ENCODE measurements at places on chromosomes 4 and X. TPM values are rescaled to one million over a fixed set of nuclear protein-coding genes. Genes with fewer than 3 reads are reported as not detected.
A peak's percentile ranks its signal among the peaks of the same experiment; 100 is the strongest.

The INTU gene
- 18.5 TPM for total RNA-seq

The SLC7A11 gene
- 18.7 TPM for total RNA-seq

The SMS gene
- 354 TPM for total RNA-seq

The CLGN gene
- total RNA-seq, result 16.1 TPM

GRCh38 chr4:70778888-70779422 lies 57.2 kb downstream of the RUFY3 start:
- H3K27me3 ChIP-seq, result no peaks in the 10 kb centered on the region
- no peak overlapping the region for H3K27ac ChIP-seq
- no peaks in the 10 kb centered on the region for H3K4me1 ChIP-seq
- H3K4me3 ChIP-seq, result no peak overlapping the region
- no peaks in the 10 kb centered on the region for H3K36me3 ChIP-seq

DNA sequence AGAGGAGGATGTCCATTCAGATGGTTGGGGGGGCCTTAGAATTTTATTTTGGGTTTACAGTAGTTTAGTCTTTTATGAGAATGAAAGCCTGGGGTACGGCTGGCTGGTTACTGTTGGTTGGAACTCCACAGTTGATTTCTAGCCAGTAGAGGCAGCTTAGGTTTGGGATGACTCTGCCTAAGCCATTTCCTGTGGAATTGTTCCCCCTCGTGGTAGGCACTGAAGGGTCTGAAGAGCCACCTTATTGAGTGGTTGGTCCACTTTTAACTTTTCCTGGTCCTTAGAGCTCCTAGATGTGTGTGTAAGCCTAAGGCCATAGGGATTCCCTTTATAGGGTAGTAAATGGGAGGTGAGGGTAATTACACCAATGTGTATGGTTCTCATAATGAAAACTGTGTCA lies 19.7 kb downstream of the SPIN3 start:
- no peaks in the 10 kb centered on the region for H3K27me3 ChIP-seq
- DNase-seq, result no peak
- H3K4me3 ChIP-seq, result no peak overlapping the region
- no peak overlapping the region for H3K27ac ChIP-seq
- no peaks in the 10 kb centered on the region for H3K4me1 ChIP-seq

DNA sequence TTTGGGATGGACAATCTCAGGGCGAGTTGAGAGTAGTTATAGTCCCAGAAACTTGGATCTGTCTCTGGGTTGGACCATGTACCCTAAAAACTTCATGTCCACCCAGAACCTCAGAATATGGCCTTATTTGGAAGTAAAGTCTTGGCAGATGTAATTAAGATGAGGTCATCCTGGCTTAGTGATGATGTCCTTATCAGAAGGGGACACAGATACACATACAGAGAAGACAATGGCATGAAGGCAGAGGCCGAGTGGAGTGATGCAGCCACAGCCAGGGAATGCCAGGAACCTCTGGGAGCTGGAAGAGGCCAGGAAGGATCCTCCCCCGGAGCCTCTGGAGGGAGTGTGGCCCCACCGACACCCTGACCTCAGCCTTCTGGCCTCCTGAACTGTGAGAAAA lies 61.2 kb upstream of the STX18 start:
- DNase-seq, result no peak
- no peaks in the 10 kb centered on the region for H3K27me3 ChIP-seq
- H3K4me1 ChIP-seq, result peaks cover 32% of the 10 kb centered on the region
- H3K36me3 ChIP-seq, result no peaks in the 10 kb centered on the region
- no peak overlapping the region for H3K27ac ChIP-seq

DNA sequence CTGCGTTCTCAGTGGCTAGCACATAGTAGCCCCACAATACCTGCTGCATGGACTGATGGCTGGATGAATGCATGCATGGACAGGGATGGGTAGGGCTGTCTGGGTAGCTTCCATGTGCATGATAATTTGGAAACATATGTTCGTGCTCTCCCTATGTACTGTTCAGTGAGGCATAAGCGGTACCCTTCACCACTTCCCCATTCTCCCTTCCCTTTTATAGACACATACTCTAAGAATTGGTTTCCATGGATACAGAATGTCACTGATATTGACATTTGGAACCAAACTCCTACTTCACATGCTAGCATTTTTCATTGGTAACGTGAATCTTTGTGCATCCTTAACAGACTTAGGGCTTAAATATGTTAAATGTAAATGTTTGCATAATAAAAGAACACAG lies 20.4 kb downstream of the USP46 start:
- no peak overlapping the region for H3K4me3 ChIP-seq
- H3K27me3 ChIP-seq, result no peaks in the 10 kb centered on the region
- DNase-seq, result no peak
- H3K36me3 ChIP-seq, result peaks cover 9% of the 10 kb centered on the region
- H3K4me1 ChIP-seq, result peaks cover 31% of the 10 kb centered on the region

DNA sequence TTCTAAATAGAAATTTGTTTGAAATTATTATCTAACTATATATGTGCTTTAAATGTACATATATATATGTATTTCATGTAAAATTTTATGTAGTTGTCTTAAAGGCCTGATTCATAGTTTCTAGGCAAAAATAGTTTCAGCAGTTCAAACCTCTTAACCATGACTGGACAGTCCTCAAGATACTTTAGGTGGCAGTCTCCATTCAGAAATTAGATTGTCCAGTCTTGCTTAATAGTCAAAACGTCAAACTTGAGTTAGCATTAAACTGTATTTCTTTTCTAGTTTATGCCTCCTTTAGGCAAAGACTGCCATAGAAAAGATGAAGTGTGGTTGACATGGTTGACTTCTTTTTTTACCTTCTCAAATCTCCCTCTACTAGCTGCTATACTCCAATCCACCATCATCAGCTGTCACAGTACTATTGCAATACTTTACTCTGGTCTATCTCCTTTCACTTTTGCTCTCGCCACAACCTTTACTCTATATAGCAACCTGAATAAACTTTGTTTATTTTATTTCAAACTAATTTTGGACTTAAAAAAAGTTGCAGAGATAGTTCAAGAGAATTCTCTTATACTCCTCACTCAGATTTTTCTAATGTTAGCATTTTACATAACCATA lies 395.6 kb upstream of the DIPK2B start:
- no peaks in the 10 kb centered on the region for H3K36me3 ChIP-seq
- no peaks in the 10 kb centered on the region for H3K27me3 ChIP-seq
- peaks cover 5% of the 10 kb centered on the region for H3K4me1 ChIP-seq
- H3K4me3 ChIP-seq, result no peak overlapping the region

GRCh38 chr4:2824836-2825381 lies 18.7 kb upstream of the ADD1 start:
- no peaks in the 10 kb centered on the region for H3K27me3 ChIP-seq
- no peak overlapping the region for H3K4me3 ChIP-seq
- peaks cover 3% of the 10 kb centered on the region for H3K4me1 ChIP-seq

DNA sequence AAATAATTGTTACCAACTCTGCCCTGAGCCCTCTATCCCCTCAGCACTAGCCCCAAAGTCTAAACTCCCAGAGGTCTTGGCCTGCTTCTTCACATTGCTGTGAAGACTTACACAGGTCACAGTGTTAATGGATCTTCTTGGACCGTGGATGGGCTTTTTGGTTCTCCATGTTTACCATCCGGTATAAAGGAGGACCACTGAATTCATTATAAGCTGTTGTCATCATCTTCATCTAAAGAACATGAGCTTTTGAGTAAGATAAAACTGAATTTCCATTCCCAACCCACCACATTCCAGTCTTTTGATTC lies 8.5 kb downstream of the NUDT11 start:
- H3K4me1 ChIP-seq, result peaks cover 20% of the 10 kb centered on the region
- H3K4me3 ChIP-seq, result no peak overlapping the region
- H3K36me3 ChIP-seq, result peaks cover 2% of the 10 kb centered on the region
- no peaks in the 10 kb centered on the region for H3K27me3 ChIP-seq

- peaks cover 43% of the 10 kb centered on the region for H3K4me1 ChIP-seq
- DNase-seq, result no peak
- no peaks in the 10 kb centered on the region for H3K36me3 ChIP-seq
- no peak overlapping the region for H3K27ac ChIP-seq
- no peak overlapping the region for H3K4me3 ChIP-seq
These were observed 47.5 kb downstream of the DCTD start for GRCh38 chr4:182869697-182870096.

GRCh38 chrX:2582667-2583066 lies 81.9 kb upstream of the DHRSX start:
- H3K4me1 ChIP-seq, result peaks cover 5% of the 10 kb centered on the region
- DNase-seq, result no peak
- H3K4me3 ChIP-seq, result peak overlapping the region; percentile 29
- H3K36me3 ChIP-seq, result no peaks in the 10 kb centered on the region
- H3K27me3 ChIP-seq, result peaks cover 66% of the 10 kb centered on the region

GRCh38 chr4:132076829-132077228 lies 1072.3 kb upstream of the PCDH10 start:
- H3K27ac ChIP-seq, result no peak overlapping the region
- H3K27me3 ChIP-seq, result no peaks in the 10 kb centered on the region
- H3K4me1 ChIP-seq, result no peaks in the 10 kb centered on the region
- H3K4me3 ChIP-seq, result no peak overlapping the region

- no peaks in the 10 kb centered on the region for H3K27me3 ChIP-seq
- H3K27ac ChIP-seq, result no peak overlapping the region
- H3K4me1 ChIP-seq, result no peaks in the 10 kb centered on the region
- no peaks in the 10 kb centered on the region for H3K36me3 ChIP-seq
- DNase-seq, result no peak
These were observed 771.3 kb downstream of the FAT4 start for GRCh38 chr4:126086041-126086440.

DNA sequence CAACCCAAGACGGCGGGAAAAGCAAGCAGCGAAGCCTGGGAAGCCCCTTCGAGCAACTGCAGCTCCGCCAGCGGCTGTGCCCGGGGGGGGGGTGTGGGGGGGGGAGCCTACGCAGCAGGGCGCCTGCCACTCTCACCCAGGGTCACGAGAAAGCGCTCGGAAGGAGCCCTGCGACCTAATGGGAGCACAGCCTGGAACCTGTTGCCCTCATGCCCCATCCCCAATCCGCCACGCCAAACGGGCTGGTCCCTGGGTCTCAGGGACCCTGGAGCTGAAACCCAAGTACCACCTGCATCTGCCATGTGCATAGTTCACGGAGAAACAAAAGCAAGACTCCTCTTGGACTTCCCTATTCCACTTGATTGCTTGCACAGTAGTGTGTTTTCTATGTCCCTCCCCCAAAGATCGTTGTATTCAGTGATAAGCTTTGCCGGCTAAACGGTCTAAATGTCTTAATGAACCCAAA lies 359 bp upstream of the GAB3 start:
- DNase-seq, result no peak
- peaks cover 3% of the 10 kb centered on the region for H3K36me3 ChIP-seq
- H3K4me3 ChIP-seq, result peak overlapping the region; percentile 35
- H3K4me1 ChIP-seq, result no peaks in the 10 kb centered on the region
- peaks cover 60% of the 10 kb centered on the region for H3K27me3 ChIP-seq

- H3K27me3 ChIP-seq, result no peaks in the 10 kb centered on the region
- H3K4me3 ChIP-seq, result no peak overlapping the region
- peaks cover 23% of the 10 kb centered on the region for H3K4me1 ChIP-seq
- no peak for DNase-seq
These were observed 144.0 kb downstream of the FNIP2 start for GRCh38 chr4:158912806-158913205.

DNA sequence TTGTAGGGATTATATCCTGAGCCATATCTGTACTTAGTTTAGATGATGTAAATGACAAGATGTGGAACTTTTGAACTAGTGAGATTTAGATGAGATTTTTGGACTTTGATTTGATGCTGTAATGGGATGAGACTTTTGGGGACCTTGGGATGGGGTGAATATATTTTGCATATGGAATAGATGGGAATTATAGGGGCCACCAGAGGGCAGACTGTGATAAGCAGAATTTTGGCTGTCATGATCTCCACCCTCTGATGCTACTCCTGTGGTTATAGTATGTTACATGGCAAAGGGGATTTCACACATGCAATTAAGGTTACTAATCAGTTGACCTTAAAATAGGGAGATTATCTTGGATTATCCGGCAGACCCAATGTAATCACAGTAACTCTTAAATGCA lies 214.0 kb upstream of the NHS start:
- H3K27me3 ChIP-seq, result peaks cover 9% of the 10 kb centered on the region
- H3K4me3 ChIP-seq, result no peak overlapping the region
- peaks cover 17% of the 10 kb centered on the region for H3K36me3 ChIP-seq
- no peak for DNase-seq

GRCh38 chr4:186669159-186669731 lies 54.4 kb downstream of the FAT1 start:
- H3K4me3 ChIP-seq, result no peak overlapping the region
- no peak for DNase-seq
- peaks cover 12% of the 10 kb centered on the region for H3K4me1 ChIP-seq
- no peak overlapping the region for H3K27ac ChIP-seq

DNA sequence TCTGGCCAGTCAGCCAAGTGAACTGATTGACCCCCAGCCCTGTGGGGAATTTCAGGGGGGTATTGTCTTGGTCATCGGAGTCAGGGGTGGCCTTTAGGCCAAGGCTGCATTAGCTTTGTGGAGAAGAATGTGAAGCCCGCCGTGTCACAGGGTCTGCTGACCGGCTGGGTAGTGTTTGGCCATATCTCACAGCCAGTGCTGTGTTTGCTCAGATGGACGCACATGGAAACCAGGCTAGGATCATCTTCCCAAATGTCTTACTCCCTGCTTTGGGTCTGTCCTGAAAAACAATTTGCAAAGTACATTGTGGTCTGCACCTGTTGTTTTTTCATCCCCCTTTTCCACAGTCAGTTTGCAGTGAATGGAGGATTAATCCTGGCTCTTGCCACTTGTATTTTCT lies 13.0 kb downstream of the TMEM164 start:
- peaks cover 35% of the 10 kb centered on the region for H3K4me1 ChIP-seq
- no peaks in the 10 kb centered on the region for H3K27me3 ChIP-seq
- H3K27ac ChIP-seq, result peak overlapping the region; percentile 77
- peaks cover 8% of the 10 kb centered on the region for H3K36me3 ChIP-seq
- DNase-seq, result no peak

- DNase-seq, result no peak
- H3K4me3 ChIP-seq, result no peak overlapping the region
- peaks cover 17% of the 10 kb centered on the region for H3K4me1 ChIP-seq
- no peaks in the 10 kb centered on the region for H3K36me3 ChIP-seq
- no peak overlapping the region for H3K27ac ChIP-seq
- H3K27me3 ChIP-seq, result no peaks in the 10 kb centered on the region
These were observed 127.4 kb downstream of the FHDC1 start for GRCh38 chr4:153063490-153063889.

- H3K27ac ChIP-seq, result peak overlapping the region; percentile 69
- H3K27me3 ChIP-seq, result peaks cover 22% of the 10 kb centered on the region
- no peak for DNase-seq
- H3K4me3 ChIP-seq, result peak overlapping the region; percentile 93
- H3K4me1 ChIP-seq, result peaks cover 36% of the 10 kb centered on the region
These were observed 1.6 kb upstream of the APBB2 start for GRCh38 chr4:41215969-41216293.

DNA sequence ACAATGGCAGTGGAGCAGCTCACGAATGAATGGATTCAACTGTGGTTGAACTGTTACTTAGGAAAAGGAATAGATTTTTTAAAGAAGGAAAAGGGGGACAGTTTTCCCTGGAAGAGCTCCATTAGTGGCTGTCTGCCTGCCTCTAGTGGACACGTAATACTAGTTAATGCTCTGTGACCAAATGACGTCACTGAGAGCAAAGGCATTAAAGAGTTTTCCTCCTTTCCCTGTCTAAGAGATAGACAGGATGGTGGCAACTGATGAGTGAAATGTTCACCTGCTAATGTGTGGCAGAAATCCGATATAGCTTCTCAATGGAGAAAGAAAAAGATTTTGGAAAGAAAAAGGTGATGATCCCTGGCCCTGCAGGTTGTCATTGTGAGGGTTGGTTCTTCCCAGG lies 52.3 kb upstream of the SCML1 start:
- H3K36me3 ChIP-seq, result no peaks in the 10 kb centered on the region
- H3K4me3 ChIP-seq, result no peak overlapping the region
- no peak overlapping the region for H3K27ac ChIP-seq
- H3K27me3 ChIP-seq, result no peaks in the 10 kb centered on the region
- peaks cover 2% of the 10 kb centered on the region for H3K4me1 ChIP-seq
- no peak for DNase-seq

GRCh38 chr4:89837385-89837992 lies 528 bp upstream of the SNCA start:
- H3K4me1 ChIP-seq, result peaks cover 37% of the 10 kb centered on the region
- peak; percentile 59 for DNase-seq
- H3K4me3 ChIP-seq, result peak overlapping the region; percentile 98
- peaks cover 6% of the 10 kb centered on the region for H3K36me3 ChIP-seq
- H3K27me3 ChIP-seq, result peaks cover 4% of the 10 kb centered on the region
